ENCODE measurements at places on chromosomes 1 and 21.

- DNase-seq, result no peak
Measured at GRCh38 chr1:163163163-163163562, 39.6 kb downstream of the RGS5 start.

GRCh38 chr1:218945050-218945449, 228.6 kb upstream of the LYPLAL1 start:
- DNase-seq, result no peak

DNA sequence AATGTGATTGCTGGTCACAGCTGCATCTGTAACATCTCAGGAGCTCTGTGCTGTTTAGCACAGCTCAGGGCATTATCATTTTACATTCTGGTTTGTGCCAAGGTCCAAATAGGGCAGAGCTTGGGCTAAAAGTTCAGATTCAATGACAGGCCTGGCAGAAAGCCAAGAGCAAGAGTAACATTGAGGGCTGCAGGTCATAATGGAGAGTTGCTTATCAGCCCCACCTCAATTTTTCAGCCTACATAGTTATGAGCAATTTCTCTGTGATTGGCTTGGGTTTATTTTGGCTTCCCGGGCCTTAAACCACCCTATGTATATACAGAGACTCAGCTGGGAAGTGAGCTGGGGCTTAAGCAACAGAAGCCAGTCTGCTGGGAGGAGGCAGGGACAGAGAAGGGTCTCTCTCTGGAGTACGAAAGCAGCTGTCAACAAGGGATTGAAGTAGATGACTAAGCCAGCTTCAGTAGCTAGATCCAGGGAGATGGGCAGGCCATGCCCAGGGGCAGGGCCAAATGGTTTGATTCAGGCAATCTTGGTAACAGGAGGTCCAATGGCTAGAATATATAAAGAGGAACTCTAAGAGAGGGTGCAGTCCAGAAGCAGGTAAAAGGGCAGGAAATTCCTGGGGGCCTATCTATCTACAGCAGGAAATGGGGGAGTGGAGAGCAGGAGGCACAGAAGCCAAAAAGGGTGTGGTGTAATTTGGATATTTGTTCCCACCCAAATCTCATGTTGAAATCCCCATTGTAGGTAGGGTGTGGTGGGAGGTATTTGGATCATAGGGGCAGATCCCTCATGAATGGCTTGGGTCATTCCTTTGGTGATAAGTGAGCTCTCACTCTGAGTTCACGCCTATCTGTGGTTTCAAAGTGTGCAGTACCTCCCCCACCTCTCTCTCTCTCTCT, 49.0 kb downstream of the BRINP2 start:
- DNase-seq, result no peak

DNA sequence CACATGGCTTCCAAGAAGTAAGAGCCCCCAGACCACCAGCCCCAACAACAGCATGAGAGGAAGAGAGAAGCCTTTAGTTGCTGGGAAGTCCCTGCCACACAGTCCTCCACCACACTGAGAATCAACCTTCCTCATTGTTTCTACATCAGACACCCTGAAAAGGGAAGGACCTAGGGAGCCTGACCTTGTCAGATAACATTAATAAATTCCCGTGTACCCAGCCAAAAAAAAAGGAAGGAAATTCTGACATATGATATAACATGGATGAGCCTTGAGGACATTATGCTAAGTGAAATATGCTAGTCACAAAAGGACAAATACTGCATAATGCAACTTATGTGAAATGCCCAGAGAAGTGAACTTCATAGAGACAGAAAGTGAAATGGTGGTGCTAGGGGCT, 65.6 kb upstream of the ARHGAP29 start:
- no peak for DNase-seq

DNA sequence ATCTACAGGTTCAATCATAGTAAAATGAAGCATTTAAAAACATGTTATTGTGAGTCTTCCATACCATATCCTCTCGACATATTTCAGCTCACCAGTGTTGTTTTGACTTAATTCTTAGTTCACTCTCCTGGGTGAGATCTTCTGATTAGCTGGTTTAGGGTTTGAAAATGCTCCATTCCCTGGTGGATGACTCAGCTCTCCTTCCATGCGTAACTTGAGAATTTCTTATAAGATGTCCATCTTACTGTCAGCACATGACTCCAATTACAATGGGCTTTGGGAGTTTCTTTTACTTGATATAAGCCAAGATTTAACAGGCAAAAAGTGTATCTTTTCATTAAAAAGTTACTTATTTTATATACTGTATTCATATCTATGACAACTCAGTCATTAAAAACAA, 476.5 kb downstream of the BRINP3 start:
- DNase-seq, result no peak

- DNase-seq, result no peak
Measured at GRCh38 chr1:168320800-168321450, 40.2 kb downstream of the TBX19 start.

DNA sequence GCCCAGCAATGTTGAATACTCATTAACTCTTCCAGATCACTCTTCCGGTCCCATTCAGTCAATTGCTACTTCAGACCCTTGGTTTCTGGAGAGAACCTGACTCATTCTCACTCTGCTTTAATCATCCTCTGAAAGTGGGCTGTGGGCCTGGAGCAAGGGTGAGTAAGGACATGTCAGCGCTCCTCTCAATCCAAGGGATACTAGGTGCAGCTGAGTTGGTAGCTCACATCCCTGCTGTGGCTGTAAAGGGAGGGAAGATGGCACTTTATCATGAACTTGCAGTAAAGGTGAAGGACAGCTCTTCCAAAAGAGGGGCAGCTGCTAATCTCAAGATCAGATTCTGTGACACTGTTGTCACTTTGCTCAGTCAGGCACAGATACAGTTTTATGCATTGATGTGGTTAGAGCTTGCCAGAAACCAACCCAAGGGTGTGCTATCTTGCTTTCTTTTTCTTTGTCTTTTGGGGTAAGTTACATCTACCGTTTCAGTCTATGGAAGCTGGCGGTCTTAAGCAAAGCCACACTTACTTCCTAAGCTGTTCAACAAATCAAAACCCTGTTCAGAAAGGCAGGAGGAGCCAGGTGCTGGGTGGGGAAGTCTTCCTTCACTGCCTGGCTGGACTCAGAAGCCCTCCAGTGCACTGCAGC, 26.5 kb upstream of the NTPCR start:
- no peak for DNase-seq

DNA sequence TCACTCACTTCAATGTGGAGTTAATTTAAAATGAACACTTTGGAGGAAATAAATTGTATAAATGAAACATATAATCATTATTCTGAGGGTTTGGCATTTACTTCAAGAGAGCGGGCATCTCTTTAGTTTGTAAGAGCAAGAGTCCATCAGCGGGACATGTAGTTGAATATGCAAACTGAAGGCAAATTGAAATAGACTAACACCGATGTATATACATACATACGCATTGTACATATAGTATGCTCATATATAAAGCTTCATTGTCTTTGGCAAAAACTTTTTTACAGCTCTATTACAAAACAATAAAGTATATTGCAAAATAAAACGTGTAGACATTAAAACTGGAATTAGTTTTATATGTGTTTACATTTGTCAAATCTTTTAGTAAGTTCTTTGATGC, 328.9 kb downstream of the LTN1 start:
- DNase-seq, result no peak

Measured in stimulated activated CD4-positive, alpha-beta T cell treated with anti-CD3 and anti-CD28 coated beads, TNF-alpha, amount 100 ng/mL, for 1 hour (primary cell).